AG09309 (cell line): ENCODE measurements at places on chromosomes 2 and 18.

GRCh38 chr18:49865401-49865800 is 52.1 kb upstream of the ACAA2 start:
- no peak for DNase-seq

DNA sequence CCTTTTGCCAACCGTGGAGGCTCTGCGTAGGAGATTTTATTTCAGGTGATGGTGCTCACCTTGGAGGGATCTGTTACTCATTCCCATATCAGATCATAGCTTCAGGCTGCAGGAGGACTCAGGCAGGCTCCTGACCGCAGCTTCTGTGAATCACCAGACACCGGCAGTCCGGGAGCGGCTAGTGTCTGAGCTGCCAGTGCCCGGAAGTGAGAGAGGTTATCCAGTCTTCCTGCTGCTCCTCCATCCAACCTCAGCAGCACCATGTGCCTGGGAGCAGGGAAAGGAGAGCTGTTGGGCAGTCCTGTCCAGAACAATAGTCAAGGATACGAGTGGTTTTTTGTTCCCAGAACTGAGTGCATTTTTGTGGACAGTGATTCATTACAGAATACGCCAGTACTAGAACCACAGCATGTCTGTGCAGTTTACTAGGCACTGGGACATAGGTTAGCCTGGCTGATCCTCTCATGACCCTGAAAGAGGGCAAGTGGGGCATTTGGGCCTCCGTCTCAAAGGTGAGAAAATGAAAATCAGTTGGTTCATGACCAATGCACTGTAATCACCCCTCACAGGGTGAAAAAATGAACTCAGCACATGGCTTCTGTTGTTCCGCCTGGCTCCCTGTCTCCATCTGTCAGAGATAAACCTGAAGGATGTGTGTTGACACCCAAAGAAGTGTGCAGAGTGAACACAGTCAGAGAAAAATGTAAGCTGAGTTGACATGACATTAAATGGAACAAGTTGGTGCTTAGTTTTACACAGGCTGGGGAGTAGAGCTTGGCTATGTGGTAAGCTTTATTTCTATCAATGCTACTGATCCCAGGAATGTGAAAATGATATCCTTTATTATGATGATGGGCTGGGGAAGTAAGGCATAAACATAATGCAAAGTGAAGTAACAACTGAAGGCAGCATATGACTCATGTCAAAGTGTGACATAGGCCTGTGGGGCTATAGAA is 12.2 kb downstream of the FHOD3 start:
- DNase-seq: peak; percentile 99

- no peak for DNase-seq
These were observed 13.1 kb downstream of the KCNIP3 start for GRCh38 chr2:95310216-95310615.

- DNase-seq: peak; percentile 24
These were observed 2.3 kb upstream of the ALKAL2 start for GRCh38 chr2:290090-290722.

GRCh38 chr2:235934774-235935484 is 233.3 kb downstream of the GBX2 start:
- no peak for DNase-seq

- DNase-seq: no peak
These were observed 186.8 kb downstream of the BCL2 start for GRCh38 chr18:63132819-63133200.

DNA sequence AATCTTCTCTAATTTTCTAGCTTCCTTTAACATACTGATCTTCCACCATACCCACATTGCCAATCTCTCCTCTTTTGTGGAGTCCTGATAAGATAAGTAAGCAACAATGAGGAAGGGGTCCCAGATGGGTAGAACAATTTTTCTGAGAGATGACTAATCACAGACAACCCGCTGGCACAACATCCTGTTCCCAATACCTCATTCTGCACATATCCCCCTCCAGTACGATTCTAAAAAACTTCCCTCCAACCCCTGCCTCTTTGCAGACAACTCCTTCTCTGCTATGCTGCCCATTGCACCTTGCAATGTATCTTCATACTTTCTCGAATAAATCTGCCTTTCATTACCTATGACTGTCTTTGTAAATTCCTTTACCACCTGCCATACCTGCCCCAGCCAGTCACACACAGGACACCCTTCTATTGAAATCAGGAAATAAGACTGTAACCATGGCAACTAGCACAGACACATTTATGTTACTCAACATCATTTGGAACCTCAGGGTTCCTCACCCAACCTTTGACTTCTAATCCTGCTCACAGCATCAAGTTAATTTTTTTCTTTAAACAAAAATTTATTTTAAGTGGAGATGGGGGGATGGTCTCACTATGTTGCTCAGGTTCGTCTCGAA is 7.4 kb upstream of the EXOC6B start:
- DNase-seq: no peak

DNA sequence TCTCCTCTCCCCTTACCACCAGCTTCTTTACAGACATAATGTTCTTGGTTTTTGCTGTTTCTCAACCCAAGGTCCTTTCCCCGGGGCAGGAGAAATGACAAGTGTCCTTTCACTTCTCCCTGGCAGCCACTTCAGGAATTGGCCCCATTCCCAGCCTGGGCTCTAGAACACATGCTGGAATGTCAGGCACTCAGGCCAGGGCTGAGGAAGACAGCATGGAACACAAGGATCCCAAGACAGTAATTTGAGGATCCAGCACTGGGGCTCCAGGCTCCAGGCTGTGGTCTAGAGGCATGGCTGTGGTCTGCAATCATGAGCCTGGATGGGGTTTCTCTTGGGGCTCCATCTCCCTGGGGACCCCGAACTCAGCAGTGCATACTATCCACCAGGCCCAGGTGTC is 201.4 kb downstream of the CELF4 start:
- no peak for DNase-seq
